ENCODE measurements at places on chromosomes 11 and 22.

GRCh38 chr22:23149743-23150238 lies 4.5 kb downstream of the RAB36 start:
- no peak for DNase-seq

DNA sequence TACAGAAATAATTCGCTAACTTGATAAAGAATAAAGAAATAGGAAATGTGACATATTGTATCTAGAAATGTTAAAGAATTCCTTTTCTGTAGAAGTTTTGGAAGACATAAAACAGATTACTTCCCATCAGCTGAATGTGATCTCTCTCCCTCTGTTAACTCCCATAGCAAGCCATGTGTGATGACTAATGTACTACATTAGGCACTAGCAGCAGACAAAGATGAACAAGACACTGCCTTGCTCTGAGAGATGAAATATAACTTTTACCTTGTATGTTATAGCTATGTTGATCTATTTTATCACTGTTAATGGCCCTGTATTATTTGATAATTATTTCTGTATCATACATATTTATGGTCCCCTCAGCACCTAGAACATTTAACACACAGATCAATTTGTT lies 817.2 kb downstream of the LRRC4C start:
- DNase-seq, result no peak

DNA sequence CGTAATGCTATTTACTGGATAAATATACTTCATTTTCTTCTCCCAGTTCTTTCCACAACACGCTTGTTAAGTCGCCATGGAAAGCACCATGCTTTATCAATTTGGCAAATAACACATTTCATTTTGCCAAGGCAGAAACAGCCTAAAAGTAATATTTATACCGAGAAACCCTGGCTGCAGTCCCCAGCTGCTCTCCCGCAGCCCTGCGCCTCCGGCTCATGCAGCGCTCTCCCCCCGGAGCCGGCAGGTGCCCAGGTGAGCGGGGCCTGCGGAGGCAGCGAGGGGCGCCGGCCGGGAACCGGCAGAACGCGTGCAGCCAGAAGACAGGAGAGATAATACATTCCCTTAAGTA lies 681 bp upstream of the ARHGEF12 start:
- DNase-seq, result no peak

- no peak for DNase-seq
Observed at GRCh38 chr11:100778166-100778785, 91.2 kb downstream of the ARHGAP42 start.

GRCh38 chr22:19035474-19036228 lies 86.6 kb downstream of the DGCR2 start:
- peak; percentile 87 for DNase-seq

DNA sequence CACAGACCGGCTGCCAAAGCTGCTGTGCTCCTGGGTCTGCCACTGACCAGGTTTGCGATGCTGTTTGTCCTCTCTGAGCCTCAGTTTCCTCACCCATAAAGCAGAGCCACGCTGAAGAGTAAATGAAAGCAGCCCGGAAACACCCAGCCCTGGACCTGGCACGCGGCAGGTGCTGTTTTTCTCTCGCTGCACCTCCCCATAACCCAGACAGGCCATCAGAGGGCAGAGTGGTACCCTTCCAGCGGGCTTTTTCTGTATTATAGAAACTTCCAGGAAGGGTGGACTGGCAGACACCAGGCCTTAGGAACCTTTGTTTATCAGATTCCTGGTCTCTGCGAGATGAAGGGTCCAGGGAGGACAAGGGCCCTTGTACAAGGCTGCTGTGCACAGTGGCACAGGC lies 17.9 kb upstream of the FGF19 start:
- no peak for DNase-seq

- DNase-seq, result no peak
Observed at GRCh38 chr22:20011993-20012740, 4.5 kb downstream of the ARVCF start.

DNA sequence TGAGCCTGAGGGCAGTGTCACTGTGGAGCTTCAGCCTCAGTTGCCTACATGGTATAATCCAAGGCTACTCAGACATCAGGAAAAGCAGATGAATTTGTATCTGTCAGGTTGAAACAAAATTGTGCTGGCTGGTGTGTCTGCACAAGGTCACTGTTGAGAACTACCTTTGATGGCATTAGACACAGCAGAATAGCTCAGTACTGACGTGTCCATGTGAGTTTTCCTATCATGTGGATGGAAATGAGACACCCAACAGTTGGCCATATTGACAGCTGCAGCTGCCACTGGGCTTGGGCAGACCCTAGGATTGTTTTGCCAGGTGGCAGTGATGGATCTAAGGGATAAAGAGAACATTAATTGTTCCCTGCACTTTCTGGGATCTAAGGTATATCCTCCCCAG lies 15.8 kb downstream of the CCDC134 start:
- peak; percentile 91 for DNase-seq

GRCh38 chr11:28596816-28597215 lies 488.6 kb downstream of the METTL15 start:
- DNase-seq, result no peak

GRCh38 chr11:113137713-113138529 lies 176.5 kb upstream of the TTC12 start:
- peak; percentile 73 for DNase-seq

- DNase-seq, result no peak
Observed at GRCh38 chr11:9562716-9563115, 10.8 kb upstream of the WEE1 start.

GRCh38 chr11:45941285-45941684 lies 18.8 kb downstream of the LARGE2 start:
- no peak for DNase-seq

DNA sequence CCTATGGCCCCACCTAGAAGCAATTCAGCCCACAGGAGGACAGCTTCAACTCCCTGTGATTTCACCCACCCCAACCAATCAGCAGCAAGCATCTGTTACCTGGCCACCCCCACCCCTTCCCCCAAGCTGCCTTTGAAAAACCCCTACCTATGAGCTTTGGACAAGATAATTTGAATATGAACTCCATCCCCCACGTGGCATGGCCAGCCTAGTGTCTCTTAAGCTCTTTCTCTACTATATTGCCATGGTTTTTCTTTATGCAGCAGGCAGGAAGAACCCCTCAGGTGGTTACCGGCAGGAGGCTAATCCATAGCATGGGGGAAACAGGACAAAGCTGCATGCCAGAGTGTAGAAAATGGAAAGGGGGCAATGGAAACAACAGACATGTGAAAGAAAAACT lies 29.0 kb downstream of the CTSC start:
- no peak for DNase-seq

DNA sequence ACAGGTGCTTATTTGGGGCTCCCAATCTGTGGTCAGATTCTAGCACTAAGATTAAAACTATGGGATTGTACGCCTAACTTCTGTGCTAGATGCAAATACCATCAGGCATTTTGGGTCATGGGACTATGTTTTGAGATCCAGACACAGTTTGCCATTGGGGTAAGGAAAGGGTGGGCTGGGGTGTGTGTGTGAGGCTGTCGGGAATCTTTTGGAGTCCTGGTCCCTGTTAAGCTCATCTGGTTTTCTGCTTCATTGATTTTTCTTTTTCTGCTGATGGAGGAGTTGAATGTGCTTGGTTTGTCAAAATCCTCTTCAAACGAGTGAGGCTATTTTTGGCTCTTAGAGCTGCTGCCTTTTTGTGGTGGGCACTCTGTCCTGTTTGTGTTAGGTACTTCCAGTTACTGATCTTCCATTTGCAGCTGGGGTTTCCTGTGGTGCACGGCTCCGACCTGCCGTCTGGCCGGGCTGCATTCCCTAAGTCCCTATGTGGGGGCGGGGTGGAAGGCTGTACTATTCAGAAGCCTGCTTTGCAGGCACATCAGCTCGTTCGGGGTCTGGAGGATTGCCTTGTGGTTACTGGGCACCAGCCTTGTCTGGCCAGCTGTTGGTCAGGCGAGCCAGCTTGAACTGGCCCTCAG lies 2.9 kb downstream of the BCR start:
- peak; percentile 80 for DNase-seq

DNA sequence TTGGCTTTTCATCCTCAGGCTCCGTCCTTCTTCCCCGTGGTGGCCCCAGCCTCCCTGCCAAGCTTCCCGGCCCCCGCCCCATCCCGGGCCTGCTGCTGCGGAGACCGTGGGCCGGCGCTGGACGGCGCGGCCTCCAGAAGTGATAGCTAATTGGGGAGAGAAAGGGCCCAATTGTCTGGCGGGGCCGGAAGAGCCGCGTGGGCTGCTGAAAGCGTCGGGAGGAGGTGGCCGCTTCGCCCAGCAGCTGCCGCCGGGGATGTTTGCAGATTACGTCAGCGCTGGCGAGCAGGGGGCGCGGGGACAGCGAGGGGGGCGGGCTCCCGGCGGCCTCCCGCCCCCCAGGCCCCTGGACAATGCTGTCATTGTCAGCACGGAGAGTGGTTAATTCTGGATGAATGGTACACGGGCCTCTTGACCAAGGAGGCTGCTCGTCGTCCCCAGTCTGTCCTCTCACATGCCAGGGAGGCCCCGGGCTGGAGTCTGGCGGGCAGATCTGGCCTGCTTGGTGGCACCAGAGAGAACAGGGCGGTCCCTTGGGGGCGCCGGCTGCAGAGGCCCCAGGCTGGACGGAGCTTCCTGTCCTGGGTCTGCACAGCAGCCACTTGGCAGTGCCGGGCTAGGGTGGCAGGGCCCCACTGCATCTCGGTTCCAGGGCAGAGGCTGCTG lies 1.6 kb downstream of the SMIM38 start:
- DNase-seq, result peak; percentile 51

GRCh38 chr11:14095882-14096281 lies 133.4 kb downstream of the SPON1 start:
- no peak for DNase-seq

DNA sequence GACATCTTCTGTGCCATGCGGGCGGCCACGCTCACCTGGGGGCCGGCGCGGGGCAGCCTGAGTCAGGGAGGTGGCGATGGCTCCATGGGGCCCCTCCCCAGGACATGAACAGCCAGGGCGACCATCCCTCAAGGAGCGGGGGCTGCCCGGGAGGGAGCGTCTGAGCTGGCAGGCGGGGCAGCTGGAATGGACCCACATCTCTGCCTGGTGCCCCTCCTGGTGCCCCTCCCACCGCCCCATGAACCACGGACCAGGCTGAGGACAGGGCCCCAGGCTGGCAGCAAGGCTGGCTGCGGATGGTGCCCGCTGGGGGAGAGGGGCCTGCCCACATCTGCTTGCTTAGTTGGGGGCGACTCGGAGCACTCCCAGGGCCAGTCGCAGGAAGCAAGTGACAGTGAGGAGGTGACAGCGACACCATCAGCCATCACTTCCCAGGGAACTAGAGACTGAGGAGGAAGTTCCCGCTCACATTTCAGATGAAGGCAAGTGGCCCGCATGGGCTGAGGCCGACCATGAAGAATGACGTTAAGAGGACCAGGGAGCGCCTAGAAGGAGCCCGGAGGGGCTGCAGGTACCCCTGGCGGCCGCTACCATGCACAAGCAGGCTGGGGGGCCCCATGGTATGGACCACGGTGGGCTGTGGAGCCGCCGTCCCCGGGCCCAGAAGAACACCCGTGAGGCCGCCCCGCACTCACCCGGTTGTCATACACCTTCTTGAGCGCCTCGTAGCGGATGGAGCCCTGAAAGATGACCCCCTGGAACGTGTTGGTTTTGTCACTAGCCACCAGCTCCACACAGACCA lies 37.3 kb downstream of the KIAA0930 start:
- DNase-seq, result no peak

DNA sequence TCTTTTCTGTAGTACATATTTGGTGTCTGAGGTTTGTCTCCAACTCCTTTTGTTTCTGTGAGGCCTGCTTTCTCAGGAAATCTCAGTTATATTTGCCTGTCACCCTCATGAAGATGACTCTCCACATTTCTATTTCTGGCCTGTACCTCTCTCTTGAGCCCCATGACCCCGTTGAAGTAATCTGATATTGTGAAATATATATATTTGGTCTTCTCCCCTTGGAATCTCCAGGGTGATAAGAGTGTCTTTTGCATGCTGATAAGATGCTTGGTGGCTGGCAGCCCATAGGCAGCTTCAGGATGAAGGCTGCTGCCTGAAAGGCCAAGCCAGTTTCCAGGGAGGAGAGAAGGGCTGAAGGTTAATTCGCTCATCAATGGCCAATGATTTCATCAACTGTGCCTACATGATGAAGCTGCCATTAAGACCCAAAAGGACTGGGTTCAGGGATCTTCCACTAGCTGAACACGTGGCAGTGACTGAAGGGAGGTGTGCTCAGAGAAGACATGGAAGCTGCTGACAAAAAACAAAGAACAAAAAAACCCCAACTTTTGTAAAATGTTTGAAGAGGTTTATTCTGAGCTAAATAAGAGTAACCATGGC lies 67.4 kb downstream of the MICAL2 start:
- no peak for DNase-seq

- no peak for DNase-seq
Observed at GRCh38 chr11:121780971-121781370, 328.2 kb upstream of the SORL1-AS1 start.

DNA sequence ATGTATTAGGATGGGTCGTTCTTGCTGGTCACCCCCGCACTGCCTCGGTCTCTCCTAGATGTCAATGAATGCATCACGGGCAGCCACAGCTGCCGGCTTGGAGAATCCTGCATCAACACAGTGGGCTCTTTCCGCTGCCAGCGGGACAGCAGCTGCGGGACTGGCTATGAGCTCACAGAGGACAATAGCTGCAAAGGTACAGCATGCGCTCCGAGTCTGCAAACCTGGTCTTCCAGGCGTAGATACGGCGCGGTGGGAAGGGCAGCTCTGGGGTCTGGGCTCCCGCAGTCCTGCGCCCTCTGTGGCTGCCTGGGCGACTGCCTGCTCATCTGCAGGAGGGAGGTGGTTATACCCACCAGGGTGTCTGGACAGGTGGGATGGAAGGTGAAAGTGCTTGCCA lies 31.0 kb downstream of the FBLN1 start:
- no peak for DNase-seq

DNA sequence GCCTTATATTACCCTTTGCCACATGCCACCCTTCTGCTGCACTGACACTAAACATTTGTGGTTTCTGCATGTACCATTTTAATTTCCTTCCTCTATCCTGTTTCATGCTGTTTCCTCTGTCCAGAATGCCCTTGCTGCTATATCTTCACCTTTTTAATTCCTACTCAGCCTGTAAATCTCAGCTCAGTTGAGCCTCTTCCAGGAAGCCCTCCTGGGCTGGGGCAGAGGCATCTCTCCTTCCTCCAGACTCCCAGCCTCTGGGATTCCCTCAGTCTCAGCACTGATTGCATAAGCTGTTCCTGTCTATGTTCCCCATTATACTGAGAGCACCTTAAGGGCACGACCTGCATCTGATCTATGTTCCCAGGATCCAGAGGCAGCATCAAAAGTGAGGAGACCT lies 98.7 kb downstream of the RNF169 start:
- no peak for DNase-seq

- peak; percentile 28 for DNase-seq
Observed at GRCh38 chr22:22109693-22110466, 127.3 kb upstream of the TOP3B start.

DNA sequence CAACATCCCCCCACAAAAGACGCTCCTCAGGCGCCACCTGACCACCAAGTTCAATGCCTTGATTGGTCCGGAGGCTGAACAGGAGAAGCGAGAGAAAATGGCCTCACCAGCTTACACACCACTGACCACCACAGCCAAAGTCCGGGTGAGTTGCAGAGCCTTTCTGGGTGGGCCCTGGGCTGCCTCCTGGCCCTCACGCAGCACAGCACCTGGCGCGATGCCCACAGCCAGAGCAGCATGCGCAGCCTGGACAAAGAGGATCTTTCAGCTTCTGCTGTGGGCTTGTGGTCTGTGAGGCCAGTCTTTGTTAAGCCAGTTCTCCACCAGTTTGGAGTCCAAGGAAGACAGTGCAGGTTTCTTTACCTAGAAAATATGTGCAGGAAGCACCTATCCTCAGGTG lies 21.6 kb downstream of the CYB5R2 start:
- DNase-seq, result no peak
